ENCODE measurements at places on chromosomes 16 and 17. TPM values are rescaled to one million over a fixed set of nuclear protein-coding genes. Genes with fewer than 3 reads are reported as not detected.

Gene C17orf107
- total RNA-seq, result 0.36 TPM

Gene PRSS8
- 23.4 TPM for total RNA-seq

Gene ALOX12B
- total RNA-seq, result 1.2 TPM

Gene TBL3
- total RNA-seq, result 111 TPM

Gene KRT27
- not detected for total RNA-seq

Gene METTL26
- 179 TPM for total RNA-seq

Measured in PC-3 (cell line).